ENCODE measurements at places on chromosomes 5 and 9.

GRCh38 chr5:12851761-12852160 lies 947.5 kb upstream of the CTNND2 start:
- H3K4me1 ChIP-seq, result no peaks in the 10 kb centered on the region
- H3K36me3 ChIP-seq, result no peaks in the 10 kb centered on the region

DNA sequence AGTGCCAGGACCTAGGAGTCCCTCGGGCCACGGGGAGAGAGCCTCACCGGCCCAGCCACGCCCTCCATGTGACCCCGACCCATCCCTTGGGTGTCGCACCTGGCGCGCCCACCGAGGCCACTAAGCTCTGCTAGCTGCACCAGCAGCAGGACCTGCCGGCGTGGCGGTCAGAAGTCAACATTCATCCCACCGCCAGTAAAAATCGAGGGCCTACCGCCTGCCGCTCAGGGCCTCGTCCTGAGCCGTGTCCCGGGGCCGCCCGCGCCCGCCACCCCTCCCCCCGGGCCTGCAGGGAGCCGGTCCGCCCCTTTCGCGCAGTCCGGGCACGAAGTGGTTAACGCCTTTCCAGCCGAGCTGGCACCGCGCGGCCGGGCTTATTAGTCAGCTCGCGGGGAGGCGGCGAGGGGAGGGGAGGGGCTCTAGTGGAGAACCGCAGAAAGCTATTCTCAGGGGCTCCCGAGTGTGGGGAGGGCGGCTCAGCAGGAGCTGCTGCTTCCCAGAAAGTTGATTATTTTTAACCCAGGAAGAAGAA lies 124.4 kb downstream of the C9orf50 start:
- H3K4me3 ChIP-seq, result peak overlapping the region; percentile 75
- peaks cover 38% of the 10 kb centered on the region for H3K4me1 ChIP-seq
- H3K36me3 ChIP-seq, result peaks cover 30% of the 10 kb centered on the region
- no peaks in the 10 kb centered on the region for H3K27me3 ChIP-seq

- H3K36me3 ChIP-seq, result no peaks in the 10 kb centered on the region
- no peaks in the 10 kb centered on the region for H3K4me1 ChIP-seq
- H3K27ac ChIP-seq, result no peak overlapping the region
- no peak overlapping the region for H3K4me3 ChIP-seq
- DNase-seq, result no peak
- H3K27me3 ChIP-seq, result peaks cover 46% of the 10 kb centered on the region
Observed at GRCh38 chr9:88742483-88742882, 207.5 kb downstream of the NXNL2 start.

DNA sequence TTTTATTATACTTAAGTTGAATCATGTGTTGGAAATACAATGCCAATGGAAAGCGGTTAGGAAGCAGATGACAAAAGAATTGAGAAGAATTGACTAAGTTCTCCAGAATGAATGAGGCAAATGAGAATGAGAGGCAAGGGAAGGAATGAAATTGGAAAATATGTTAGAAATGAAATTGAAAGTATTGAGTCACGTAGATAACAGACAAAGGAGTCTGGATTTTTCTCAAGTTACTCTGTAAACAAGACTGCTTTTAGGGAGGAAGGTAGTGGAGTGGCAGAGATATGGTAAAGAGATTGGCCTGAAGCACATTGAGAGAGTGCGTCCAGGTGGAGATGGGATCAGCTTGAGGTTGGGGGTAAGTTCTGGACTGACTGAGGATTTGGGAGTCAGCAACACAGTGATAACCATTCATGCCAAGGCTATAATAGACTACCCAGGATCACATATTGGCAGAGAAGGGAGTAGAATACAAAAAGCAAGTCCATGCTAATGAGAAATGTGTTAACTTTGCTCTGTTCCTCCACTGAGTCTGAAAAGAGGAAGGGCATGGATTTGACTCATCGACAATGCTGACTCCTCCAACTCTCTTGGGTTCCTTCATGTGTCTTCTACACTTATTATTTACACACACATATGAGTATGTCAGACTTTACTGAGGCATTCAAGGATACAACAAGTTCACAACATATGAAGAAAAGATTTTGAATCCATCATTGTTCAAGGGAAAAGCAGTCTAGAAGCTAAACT lies 814.2 kb upstream of the ZNF608 start:
- H3K27ac ChIP-seq, result no peak overlapping the region
- no peak overlapping the region for H3K4me3 ChIP-seq
- DNase-seq, result no peak
- H3K36me3 ChIP-seq, result no peaks in the 10 kb centered on the region

DNA sequence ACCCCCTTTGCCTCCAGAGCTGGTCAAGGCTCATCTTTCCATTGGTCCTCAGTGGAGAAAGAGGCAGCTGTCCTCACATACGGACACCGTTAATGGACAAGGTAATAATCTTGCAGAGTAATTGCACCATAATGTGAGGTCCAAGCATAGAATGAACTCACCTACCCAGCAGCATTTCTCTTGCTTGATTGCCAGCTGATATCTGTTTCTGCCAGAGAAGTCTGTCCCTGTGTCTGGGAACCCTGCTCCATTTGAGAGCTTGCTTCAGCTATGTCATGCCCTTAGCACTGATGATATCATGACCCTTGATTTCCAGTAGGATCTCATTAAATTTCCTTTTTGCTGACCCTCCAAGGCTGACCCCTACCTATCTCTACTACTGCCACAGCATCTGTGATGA lies 154.6 kb downstream of the PIK3R1 start:
- H3K27ac ChIP-seq, result peak overlapping the region; percentile 28
- DNase-seq, result no peak
- no peaks in the 10 kb centered on the region for H3K36me3 ChIP-seq
- H3K27me3 ChIP-seq, result no peaks in the 10 kb centered on the region
- H3K4me1 ChIP-seq, result peaks cover 42% of the 10 kb centered on the region

GRCh38 chr5:137071526-137071925 lies 427.6 kb downstream of the SPOCK1 start:
- no peak for DNase-seq
- H3K36me3 ChIP-seq, result no peaks in the 10 kb centered on the region
- no peaks in the 10 kb centered on the region for H3K4me1 ChIP-seq
- H3K4me3 ChIP-seq, result no peak overlapping the region
- H3K27ac ChIP-seq, result no peak overlapping the region

DNA sequence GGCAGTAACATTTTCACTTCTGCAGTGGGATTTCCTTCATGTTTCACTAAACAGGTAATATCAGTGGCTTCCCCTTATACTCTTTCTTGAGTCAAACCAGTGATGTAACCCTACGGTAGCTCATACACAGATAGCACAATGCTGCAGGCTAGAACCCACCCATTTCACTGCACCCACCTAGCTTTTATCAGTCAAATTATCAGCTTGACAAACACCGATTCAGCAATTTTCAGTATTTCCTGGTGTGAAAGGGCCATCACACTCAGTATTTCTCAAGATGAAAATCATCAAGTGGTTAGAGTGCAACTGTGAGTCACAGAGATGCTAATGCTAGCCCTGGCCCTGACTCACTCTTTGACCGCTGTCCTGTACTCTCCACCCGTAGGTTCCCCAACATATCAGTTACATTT lies 242.3 kb upstream of the PTGER4 start:
- peaks cover 4% of the 10 kb centered on the region for H3K36me3 ChIP-seq
- peak overlapping the region; percentile 91 for H3K27ac ChIP-seq
- H3K4me3 ChIP-seq, result no peak overlapping the region
- DNase-seq, result no peak
- H3K27me3 ChIP-seq, result no peaks in the 10 kb centered on the region
- H3K4me1 ChIP-seq, result peaks cover 82% of the 10 kb centered on the region

- H3K36me3 ChIP-seq, result no peaks in the 10 kb centered on the region
- H3K27me3 ChIP-seq, result peaks cover 2% of the 10 kb centered on the region
Observed at GRCh38 chr5:168303393-168304025, 12.1 kb downstream of the WWC1 start.

All from activated T-cell treated with anti-CD3 and anti-CD28 coated beads, Interleukin-2, amount 50 U/mL, for 24 hours (primary cell).